ENCODE measurements at places on chromosomes 6 and 20.

DNA sequence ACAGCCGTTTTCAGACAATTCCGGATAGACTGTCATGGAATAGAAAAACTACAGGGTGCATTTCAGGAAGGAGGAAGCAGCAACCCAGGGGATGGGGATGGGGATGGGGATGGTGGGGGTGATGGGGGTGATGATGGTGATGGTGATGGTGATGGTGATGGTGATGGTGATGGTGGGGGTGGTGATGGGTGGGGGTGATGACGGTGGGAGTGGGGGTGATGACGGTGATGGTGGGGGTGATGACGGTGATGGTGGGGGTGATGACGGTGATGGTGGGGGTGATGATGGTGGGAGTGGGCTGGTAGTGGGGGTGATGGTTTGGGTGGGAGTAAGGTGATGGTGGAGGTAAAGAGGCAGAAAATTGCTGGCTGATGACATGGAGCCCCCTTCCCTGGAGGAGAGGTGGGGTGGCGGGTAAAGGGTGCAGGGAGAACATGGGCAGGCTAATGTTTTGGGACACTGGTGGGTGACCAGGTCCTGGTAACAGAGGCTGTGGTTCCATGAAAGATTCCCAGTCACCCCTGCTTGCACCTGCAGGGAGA lies 17.5 kb downstream of the LAMA5 start:
- no peak for DNase-seq

GRCh38 chr6:27608916-27609883 lies 136.3 kb upstream of the ZNF184 start:
- no peak for DNase-seq

- no peak for DNase-seq
Measured at GRCh38 chr6:14652536-14652935, 535.0 kb downstream of the CD83 start.

DNA sequence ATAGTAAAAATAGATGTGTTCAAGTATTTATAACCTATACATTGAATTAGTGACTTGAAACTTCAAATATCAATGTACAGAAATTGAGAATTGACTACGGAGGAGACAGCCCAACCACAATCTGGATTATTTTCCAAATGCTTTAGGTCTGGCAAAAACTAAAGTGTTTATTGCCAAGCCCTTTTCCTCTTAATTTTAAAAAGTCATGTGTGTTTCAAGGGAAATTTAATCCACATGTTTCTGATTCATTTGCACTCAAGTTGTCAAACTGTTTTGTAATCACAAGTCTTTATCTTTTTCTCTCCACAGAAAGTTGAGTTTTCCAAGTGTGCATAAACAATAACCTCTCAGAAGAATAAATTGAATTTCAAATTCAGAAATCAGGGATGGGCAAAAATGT lies 350.8 kb upstream of the RSPO3 start:
- DNase-seq: no peak

DNA sequence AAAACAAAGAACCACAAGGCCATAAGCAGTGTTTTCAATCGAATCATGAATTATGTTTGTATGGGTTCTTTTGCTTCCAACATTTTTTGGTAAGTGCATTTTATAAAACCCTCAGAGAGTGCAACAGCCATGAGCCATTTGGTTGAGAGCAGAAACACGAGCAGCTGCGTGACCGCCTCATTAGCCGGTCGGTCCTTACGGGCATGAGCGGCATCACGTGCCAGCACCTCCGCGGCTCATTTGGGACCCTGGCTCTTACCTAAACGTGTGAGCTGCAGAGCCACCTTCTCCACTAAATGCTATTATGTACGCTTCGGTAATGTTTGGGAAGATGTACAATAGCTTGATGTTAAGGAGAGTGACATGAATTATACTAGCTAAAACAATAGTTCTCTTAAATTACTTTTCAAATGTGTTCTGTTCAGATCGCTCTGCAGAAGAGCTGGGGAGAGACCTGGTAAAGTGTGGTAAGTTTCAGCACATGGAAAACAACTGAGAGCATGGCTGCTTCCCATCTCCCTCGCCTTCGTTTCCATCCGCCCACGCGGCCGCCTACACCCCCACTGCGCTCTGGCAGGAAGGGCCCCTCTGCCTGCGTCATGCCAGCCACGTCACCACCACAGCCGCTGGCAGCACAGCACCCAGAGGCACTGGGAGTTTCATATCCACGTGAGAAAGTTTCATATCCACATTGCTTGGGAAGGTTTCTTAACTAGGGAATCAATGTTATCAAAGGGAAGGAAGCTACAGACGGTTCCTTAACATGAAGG lies 23.7 kb upstream of the PDE10A start:
- DNase-seq: no peak

- DNase-seq: no peak
Measured at GRCh38 chr6:107735906-107736635, 88.0 kb downstream of the SCML4 start.

- no peak for DNase-seq
Measured at GRCh38 chr6:31576897-31577578, 1.7 kb downstream of the TNF start.

DNA sequence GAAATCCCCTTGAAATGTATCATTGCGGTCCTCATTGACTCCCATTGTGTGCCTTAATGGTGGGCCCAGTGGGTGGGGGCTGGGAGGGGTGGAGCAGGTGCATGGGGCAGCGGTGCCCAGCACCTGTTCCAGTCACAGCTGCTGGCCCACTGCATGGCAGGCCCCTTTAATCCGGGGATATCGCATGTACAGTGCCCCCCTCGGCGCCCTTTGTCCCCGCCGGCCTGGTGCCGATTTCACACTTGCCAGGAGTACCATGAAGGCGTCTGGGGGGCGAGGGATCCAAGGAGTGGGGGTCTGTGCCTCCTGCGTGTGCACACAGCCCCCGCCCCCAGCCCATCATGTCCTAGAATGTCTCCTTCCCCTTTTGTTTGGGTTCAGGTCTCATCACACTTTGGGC lies 2.8 kb downstream of the SNAI1 start:
- DNase-seq: no peak

DNA sequence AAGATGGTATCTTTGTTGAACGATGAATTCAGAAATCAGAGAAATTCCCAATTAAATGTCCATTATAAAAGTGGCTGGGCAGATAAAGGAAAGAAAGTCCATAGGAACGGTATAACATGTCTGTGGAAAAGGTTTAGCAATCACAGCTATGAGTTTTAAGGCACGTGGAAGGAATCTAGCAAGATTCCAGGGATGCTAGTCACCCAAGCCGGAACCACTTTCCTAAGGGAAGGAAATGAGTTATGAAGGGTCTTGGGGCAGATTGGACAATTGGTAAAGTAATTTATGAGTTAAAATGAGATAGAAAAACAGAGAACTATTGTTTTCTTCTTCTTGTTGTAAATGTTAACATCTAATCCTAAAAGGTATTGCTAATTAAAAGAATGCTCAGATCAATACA lies 384.8 kb downstream of the ADGRB3 start:
- DNase-seq: no peak

- DNase-seq: no peak
Measured at GRCh38 chr20:50003253-50003656, 20.5 kb downstream of the SNAI1 start.

- no peak for DNase-seq
Measured at GRCh38 chr6:170193326-170193821, 97.5 kb downstream of the DLL1 start.

- DNase-seq: no peak
Measured at GRCh38 chr20:59603176-59603575, 1.2 kb upstream of the PHACTR3 start.

- DNase-seq: no peak
Measured at GRCh38 chr6:130466052-130466747, 100.4 kb downstream of the TMEM200A start.

GRCh38 chr6:37451441-37452193 lies 18.6 kb downstream of the CMTR1 start:
- no peak for DNase-seq
